ENCODE measurements at places on chromosomes 16 and 17.

GRCh38 chr17:81432941-81433340 lies 37.7 kb downstream of the BAHCC1 start:
- no peak for DNase-seq

DNA sequence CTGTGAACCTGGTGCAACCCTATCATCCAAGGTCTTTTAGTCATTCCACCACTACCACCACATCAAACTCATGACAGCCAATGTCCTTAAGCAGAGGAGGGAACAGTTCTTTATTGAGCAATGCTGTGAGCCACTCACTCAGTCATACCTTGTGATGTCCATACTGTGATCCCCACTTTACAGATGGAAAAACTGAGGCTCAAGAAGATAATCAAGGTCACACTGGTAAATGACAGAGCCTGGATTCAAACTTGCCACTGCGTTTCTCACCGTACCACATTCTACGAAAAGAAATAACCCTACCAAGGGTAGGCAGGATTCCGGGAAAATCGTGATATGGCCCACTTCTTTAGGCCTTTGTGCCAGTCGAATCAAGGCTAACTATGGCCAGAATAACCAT lies 172.6 kb downstream of the CCT6B start:
- no peak for DNase-seq

DNA sequence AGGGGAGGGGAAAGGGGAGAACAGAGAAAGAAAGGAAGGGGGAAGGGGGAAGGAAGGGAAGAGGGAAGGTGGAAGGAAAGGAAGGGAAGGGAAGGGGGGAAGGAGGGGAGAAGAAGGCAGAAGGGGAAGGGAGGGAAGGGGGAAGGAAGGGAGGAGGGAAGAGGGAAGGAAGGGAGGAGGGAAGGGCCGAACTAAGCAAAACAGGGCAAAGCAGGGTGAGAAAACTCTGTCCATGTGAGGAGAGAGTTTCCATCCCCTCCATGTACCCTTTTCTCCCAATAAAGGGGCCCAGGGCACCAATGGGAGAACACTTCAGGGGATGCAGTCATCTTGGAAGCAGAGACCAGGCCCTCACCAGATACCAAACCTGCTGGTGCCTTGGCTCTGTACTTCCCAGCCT lies 256.8 kb upstream of the CDH5 start:
- DNase-seq = no peak

- no peak for DNase-seq
Measured at GRCh38 chr16:53666786-53667415, 36.8 kb downstream of the RPGRIP1L start.

DNA sequence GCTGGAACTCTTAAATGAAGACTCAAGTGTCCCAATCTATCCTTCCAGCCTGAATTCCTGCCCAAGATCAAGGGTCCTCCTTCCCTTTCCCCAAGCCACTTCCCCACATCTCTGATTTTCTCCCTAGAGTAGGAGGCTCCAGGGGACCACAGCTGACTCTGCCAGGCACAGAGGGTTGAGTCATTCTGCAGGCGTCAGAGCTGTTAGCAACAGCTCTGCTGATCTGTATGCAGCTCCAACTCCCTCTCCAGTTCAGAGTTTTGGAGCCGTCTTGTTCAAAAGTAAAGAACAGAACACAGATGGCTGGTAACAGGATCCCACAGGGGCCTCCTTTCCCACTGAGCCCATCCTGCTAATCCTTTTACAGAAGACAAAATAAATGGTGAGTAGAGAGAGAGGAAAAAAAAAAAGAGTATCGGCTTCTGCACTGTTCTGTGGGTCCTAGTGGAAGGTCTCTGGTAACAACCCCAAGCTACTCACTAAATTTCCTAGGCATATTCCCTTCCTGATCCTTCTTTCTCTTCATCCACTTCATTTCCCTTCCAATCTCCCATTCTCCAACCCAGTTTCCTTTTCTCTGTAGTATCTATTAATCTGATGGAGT lies 13.4 kb upstream of the TAOK1 start:
- no peak for DNase-seq

GRCh38 chr16:23950898-23951297 lies 115.1 kb downstream of the PRKCB start:
- no peak for DNase-seq

DNA sequence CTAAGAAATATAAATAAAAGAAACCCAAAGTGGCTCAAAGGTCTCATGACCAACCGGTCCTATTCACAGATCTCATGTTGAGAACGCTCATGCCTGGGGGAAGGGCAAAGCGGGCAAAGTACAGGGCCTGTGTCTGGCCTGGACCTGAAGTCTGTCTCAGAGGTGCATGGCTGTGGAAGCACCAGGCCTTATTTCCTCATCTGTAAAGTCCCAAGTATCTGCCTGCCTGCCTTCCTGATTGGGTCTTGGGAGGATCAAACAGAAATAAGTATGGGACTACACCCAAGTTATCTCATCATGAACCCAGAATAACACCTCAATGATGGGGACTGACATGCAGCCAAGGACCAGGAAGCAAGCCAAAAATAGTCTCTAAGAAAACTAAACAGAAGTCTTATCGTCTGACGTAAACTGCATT lies 14.2 kb downstream of the AXIN2 start:
- DNase-seq = no peak

GRCh38 chr17:41338961-41339485 lies 11.6 kb downstream of the KRT33A start:
- no peak for DNase-seq

GRCh38 chr17:57221366-57222350 lies 34.7 kb upstream of the MSI2 start:
- DNase-seq = no peak

DNA sequence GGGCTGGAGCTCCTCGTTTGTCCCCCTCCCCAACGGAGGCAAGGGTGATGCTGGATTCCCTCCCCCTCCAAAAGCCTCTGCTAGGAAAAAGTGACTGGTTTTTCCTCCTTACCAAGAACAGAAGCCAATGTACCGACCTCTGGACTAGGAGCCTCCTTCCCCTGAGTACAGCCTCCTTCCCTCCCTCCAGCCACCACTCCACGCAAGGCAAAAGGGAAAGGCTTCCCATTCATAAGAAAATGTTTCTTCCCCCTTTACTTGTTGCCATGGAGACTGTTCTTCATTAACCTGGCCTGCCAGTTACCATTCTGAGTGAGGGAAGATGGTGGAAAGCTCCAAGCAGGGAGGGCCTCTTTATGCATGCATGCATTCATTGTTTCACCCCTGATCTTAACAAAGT lies 4.3 kb upstream of the PIMREG start:
- DNase-seq = no peak

DNA sequence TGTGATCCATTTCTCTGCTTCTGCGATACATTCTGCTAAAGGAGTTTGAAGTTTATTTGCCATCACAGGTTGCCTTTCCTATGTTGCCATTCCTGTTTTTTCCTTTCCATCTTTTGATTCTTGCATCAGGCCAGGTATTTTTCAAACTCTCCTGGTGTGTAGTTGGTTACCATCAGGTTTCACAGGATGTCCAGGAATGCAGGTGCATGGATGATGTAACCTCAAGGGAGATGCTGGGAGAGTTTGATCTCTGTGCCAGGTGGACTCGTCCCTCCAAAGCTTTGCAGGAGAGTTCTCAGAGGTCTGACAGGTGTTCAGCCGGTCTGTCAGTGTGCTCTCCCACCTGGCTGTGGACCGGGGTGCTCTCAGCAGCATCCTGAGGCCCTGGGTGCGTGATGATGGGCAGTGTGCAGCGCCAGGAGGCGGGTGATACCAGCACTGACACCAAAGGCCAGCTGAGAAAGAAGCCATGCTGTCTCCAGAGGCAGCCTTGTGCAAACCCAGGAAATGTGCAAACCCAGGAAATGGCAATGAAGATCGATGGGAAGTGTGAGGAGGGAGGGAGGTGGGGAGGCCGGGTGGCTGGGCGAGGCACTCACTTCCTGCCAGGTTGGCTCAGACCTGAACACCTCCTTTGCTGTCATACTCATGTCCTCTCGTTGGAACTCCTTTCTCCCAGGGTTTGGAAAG lies 1.7 kb downstream of the ATP2C2 start:
- no peak for DNase-seq

- DNase-seq = no peak
Measured at GRCh38 chr17:81118308-81119221, 46.7 kb upstream of the PVALEF start.

- DNase-seq = no peak
Measured at GRCh38 chr17:56909742-56910508, 3.9 kb downstream of the TRIM25 start.

- DNase-seq = no peak
Measured at GRCh38 chr17:2059547-2060384, 4.9 kb downstream of the HIC1 start.

DNA sequence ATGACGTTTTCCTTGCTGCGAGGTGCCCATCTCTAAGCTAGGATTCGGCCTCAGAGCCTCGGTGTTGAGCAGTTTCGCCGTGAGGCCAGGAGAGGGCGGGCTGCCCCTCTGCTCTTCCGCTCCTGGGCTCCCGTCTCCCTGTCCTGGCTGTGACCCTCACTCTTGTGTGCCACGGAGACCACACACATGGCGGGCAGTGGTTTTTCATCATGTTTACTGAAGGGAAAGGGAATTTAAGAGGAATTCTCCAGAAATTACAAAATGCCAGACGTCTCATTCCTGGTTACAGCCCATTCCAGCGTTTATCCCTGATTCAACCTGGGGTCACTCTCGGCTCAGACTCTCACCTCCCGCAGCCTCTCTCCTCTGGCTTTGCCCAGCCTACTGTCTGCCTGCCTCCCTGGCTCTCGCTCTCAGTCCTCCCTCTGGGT lies 96.8 kb upstream of the ELAC2 start:
- peak; percentile 50 for DNase-seq

GRCh38 chr16:12341966-12342365 lies 365.4 kb downstream of the SNX29 start:
- no peak for DNase-seq

DNA sequence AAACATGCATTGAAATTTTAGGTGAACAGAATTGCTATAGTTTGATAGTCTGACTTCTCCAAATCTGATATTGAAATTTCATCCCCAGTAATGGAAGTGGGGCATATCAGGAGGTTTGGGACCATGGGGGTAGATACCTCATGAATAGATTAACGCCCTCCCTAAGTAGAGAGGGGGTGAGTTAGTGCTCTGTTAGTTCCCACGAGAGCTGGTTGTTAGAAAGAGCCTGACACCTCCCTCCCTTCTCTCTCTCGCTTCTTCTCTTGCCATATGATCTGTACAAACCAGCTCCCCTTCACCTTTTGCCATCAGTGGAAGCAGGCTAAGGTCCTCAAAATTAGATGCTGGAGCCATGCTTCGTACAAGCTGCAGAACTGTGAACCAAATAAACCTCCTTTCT lies 78.8 kb downstream of the BRIP1 start:
- DNase-seq = no peak

- DNase-seq = no peak
Measured at GRCh38 chr17:44216694-44217093, 2.8 kb downstream of the UBTF start.

DNA sequence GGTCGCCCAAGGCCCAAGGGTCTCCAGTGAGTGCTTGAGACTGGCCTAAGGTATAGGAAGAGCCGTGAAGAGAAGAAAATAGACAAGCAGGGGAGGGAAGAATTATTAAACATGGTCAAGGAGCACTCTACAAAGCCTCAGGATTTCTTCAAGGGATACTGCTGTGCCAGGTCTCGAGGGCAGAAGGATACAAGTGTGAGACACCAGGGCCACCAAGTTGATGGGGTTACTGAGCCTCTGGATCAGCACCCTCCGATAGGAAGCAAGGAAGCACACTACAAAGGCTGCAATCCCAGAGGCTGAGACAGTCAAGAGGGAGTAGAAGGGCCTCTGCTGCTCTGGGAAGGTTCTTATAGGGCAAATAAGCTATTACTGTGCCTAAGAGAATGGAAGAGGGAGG lies 6.5 kb downstream of the SUPT4H1 start:
- no peak for DNase-seq

DNA sequence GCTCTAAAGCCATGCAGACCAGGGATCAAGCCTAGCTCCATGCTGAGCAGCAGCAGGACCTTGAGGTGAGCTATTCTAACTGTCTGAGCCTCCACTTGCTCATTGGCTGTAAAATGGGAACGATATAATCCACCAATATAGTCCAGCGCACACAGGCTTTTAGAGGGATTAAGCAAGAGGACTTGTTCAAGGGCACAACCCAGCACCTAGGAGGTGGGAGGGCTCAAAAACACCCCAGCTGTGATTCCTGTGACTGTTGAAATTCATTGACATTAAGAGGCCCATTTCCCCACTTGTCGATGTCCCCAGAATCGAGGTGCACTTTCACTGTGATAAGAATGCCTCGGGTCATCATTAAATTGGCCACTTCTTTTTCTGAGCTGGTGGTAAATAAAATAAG lies 4.1 kb downstream of the USH1G start:
- no peak for DNase-seq

GRCh38 chr16:17365591-17366298 lies 105.0 kb downstream of the XYLT1 start:
- DNase-seq = no peak

GRCh38 chr17:72474243-72474642 lies 353.4 kb downstream of the SOX9 start:
- DNase-seq = no peak

DNA sequence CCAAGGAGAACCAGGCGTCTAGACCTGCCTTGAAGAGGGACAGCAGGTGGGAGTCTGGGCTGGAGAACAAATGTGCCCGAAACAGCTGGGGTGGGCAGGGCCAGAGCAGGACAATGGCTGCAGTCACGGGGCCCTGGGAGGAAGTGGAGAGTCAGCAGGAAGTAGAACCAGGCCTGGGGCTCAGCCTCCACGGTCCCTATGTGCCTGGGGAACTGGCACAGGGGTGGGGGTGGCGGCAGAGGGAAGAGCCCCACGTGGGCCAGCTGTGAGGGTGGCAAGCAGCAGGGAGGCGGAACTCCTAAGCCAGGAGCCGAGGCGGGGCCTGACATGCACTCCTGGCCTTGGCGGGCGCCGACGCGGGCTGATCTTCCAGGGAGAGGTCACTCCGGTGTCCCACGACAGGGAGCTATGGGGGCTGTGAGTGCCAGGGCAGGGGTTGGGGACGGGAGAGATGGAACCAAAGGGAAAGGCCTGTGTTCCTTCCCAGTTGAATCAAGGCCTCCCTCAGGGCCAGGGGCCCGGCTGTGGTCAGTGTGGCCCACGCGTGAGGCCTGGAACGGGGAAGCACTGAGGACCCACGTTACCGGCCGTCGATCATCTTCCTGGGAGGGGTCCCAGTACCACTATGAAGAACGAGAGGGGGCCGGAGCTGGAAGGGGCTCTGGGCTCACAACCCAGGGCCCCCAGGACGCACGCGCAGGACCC lies 42.7 kb downstream of the TIMM22 start:
- DNase-seq = no peak

DNA sequence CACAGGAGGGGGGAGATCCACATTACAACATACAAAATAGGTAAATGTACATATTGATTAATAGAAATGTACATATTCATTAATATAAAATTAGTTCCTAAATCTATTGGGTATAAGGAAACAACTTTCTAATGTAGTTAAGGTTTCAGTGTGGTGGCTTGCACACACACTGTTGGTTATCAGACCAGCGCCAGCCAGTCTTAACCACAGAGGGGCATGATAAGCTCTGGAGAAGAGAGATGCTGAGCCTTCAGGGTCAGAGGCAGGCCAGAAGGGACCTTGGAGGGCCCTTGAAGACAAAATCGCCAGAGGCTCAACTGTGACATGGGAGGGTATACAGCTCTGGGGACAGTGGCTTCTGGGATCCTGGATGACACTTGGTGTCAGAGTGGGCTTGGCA lies 10.9 kb upstream of the ZFP90 start:
- DNase-seq = no peak

GRCh38 chr17:59149841-59150511 lies 5.0 kb downstream of the SKA2 start:
- no peak for DNase-seq

All from activated CD8-positive, alpha-beta memory T cell treated with anti-CD3 and anti-CD28 coated beads, Interleukin-2, amount 50 U/mL, for 48 hours (primary cell).